ENCODE measurements at places on chromosomes 6 and 20.

DNA sequence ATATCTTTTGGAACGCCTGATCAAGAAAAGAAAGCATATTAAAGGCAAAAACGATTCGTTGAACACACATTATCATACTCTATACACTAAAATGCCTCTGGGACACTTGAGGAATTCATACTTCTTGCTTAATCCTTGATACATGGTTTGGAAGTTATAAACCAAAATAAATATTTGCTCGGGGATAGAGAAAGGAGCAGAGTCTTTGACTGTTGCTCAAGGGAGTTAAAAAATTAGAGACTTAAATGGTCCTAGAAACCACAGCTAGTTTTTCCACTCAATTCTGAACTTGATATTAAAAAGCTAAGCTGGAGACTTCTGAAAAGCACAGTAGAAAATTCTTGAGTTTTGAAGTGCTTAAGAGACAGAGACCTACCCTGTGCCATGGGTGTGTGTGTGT lies 98.9 kb downstream of the BCKDHB start:
- DNase-seq, result no peak

- DNase-seq, result no peak
These were observed 4.9 kb downstream of the TM9SF4 start for GRCh38 chr20:32114305-32114960.

DNA sequence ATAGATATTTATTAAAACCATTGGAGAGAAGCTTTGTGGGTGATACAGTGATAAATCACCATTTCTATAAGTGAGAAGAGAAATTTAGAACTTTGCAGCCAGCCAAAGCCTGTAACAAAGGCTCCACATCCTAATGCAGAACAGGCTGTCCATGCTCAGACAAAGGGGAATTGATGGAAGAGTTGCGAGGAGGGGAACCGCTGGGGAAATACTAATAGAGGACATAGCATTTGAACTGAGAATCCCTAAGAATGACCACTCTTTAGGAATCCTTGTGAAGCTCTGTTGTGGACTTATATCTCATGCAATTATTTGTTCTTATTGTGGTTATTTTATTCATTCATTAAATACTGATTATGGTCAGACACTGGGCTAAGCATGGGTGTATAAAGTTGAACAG lies 167.8 kb downstream of the PHF3 start:
- no peak for DNase-seq

DNA sequence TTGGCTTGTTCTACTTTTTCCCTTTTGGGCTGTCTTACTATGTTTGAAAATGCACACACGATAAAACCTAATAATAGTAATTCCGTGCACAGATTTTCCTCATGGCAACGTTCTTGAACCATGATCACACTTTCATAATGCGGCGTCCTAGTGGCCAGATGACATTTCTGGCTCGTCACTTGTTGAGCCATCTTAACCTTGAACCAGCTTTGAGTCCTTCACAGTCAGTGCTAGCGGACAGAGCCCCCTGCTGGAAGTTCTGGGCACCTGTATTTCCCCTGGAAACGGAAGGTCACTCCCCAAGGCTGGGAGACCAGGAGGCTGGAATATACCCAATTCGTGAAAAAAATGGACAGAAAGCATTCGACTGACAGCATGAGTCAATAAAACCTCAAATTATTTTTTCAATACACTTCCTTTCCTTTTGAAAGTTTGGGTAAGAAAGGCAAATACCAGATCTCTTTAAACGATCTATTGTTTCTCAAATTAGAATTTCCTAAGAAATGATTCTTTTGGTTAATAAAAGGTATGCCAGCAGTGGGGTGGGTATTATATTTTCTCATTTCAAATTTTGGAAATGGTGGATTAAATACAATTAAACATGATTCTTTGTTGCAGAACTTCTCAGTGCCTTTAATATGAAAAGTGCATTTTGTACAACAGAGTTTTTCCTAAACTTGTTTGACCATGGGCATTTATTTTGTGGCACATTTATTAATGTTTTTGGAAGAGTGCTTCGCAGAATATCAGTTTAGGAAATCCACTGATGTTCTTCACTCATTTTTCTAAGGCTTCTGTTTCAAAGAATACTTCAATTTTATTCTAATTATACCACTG lies 542.3 kb downstream of the QKI start:
- DNase-seq, result peak; percentile 8

DNA sequence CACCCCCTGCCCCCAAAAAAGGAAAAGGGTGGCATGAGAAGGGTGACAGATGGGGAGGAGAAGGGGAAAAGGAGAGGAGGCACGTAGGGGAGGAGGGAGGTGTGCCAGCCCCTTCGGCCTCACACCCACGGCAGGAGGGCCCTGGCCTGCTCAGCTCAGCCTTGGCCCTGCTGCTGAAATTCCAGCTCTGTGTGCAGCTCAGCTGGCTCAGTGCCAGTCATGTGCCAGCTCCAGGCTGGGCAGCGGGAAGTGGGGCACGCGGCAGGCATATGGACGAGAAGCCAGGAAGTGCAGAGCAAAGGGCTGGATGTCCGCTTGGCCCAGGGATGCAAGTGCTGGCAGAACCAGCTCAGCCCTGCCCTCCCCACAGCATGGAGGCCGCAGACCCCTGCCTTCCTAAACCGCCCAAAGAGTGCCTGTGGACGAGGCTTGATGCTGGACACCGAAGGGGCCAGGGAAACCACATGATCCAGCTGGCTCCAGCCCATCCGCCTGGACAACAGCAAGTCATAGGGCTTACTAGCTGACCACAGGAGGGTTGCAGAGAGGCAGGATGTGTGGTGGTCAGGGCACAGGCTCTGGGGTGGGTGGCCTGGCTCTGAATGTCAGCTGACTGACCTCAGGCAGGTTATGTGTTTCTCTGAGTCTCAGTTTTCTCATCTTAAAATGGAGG lies 60.2 kb downstream of the NOL4L start:
- DNase-seq, result peak; percentile 19

GRCh38 chr6:108559884-108560462 lies 744 bp upstream of the FOXO3 start:
- DNase-seq, result peak; percentile 40

DNA sequence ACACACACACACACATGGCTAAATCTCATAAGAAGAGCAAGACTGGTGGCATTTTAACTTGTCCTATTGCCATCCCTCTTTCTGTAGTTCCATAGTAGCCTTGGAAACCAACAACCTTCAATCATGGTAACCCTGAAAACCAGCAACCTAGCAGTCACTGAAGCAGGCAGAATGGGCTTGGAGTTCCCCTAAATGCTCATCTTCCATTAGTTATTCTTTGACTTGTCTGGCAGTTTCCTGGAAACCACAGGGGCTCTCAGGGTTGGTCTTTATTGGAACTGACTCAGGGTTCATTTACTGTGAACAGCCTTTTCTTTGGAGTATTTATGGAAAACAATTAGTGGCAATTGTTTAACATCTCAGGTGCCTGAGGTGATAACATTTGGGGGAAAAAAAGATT lies 19.4 kb upstream of the BRPF3 start:
- no peak for DNase-seq

- DNase-seq, result no peak
These were observed 130.7 kb downstream of the TFAP2C start for GRCh38 chr20:56759741-56760278.

DNA sequence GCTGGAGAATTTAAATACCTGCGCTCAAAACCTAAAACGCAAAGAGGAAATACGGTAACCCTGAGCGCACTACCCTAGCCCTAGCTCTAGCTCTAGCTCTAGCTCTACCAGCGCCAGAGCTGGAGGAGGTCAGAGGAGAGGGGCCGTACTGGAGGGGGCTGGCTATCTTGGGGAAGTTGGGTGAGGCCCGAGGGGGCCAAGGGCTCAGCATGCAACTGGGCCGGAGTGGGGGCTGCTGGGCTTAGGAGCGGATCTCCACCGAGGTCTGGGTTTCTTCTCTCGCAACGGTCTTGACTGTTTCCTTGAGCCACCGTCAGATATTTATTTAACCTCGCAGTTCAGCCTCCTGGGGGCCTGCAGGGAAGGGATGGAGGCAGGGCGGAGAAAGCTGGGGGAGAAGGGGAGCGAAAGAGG lies 91.0 kb downstream of the NCR2 start:
- DNase-seq, result no peak

GRCh38 chr20:19969106-19969505 lies 48.1 kb upstream of the NAA20 start:
- no peak for DNase-seq

DNA sequence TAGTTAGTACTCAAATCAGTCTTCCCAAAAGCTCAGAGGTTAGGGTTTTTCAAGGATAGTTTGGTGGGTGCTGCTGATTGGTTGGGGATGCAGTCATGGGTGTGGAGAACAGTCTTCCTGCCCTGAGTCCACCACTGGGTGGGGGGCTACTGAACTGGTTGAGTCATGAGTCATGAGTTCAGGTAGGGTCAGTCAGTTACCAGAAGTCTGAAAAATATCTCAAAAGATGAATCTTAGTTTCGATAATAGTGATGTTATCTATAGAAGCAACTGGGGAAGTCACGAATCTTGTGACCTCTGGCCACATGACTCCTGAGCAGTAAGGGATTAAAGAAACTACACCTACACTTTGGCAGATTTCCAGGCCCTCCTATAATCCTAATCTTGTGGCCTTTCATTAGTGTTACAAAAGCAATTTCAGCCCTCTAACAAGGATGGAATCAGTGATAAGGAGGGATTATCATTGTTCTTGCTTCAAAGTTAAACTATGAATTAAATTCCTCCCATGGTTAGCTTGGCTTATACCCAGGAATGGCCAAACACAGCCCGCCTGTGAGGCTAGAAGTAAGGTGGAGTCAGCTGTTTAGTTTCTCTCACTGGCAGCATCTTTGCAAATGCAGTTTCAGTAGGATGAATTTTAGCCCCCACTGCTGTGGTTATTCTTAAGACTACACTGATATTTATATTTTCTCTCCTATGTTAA lies 33.3 kb upstream of the NKAIN2 start:
- no peak for DNase-seq

DNA sequence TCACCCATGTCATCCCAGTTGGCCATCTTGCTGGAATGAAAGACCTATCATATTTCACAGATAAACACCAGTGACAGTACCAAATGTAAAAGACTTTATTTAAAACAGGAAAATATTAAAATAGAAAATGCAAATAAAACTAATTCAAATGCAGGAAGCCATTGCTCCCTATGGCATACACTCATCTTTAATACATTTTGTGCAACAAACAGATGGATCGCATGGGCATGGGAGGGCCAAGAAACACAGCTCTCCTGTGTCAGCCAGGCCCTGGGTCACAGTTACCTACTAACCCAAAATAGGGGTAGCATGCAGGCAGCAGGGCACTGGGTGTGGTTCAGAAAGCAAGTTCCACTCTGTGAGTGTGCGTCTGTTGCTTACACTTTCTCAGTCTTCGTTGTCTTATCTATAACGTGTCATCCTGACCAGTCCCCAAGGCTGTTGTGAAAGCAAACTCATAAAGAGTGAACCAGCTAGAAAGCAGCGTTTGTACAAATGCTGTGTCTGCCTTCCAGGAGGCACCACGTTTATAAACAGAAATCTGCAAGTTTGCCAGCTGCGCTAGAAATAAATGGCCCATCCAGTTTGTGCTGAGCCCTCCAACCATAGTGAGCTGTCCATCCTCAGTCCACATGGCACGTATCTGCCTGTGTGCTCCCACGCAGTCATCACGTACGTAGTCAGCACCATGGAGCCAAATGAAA lies 180.5 kb downstream of the SYNDIG1 start:
- no peak for DNase-seq

DNA sequence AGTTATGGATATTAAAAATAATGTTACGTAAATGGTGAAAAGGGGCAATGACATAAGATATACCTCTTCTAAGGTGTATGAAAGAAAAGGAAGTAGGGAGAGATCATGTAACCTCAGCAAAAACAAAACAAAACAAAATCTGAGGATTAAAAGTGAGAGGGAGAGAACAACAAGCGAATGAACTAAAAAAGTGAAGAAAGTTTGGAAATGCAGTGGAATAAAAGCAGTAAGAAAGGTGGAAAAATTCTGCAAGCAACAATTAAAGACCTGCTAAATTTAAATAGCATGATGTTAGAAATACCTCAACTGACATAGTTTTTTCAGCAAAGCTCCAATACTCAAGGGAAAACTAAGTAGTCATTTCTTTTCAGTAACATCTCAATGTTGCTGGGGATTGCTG lies 48.0 kb downstream of the PHIP start:
- no peak for DNase-seq

DNA sequence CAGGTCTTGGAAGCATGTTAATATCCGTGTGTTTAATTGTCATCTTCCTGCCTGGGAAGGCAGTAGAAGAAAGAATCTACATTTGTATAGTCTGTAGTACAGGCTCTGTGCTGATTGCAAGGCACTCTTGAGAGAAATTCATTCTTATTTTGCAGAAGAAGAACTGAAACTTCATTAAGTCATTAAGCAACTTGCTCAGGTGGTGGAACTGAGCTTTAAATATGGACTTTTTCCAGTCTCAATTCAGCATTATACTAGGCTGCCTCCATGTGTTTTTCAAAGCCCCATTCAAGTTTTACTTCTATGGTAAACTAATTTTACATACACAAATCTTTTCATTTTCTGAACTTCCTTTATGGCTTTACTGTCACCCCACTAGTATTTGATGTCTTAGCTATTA lies 18.7 kb downstream of the ZNF451 start:
- no peak for DNase-seq

DNA sequence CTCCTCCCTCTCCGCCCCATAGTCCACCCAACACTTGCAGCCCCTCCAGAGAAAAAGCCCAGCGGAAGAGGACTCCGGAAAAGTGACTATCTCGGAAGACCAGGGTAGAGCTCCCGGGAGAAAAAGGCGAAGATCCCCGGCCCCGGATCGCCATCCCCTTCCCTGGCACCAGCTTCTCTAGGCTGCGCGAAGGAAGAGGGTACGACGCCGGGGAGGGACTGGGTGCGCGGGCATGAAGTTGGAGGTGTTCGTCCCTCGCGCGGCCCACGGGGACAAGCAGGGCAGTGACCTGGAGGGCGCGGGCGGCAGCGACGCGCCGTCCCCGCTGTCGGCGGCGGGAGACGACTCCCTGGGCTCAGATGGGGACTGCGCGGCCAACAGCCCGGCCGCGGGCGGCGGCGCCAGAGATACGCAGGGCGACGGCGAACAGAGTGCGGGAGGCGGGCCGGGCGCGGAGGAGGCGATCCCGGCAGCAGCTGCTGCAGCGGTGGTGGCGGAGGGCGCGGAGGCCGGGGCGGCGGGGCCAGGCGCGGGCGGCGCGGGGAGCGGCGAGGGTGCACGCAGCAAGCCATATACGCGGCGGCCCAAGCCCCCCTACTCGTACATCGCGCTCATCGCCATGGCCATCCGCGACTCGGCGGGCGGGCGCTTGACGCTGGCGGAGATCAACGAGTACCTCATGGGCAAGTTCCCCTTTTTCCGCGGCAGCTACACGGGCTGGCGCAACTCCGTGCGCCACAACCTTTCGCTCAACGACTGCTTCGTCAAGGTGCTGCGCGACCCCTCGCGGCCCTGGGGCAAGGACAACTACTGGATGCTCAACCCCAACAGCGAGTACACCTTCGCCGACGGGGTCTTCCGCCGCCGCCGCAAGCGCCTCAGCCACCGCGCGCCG lies 822 bp downstream of the FOXQ1 start:
- no peak for DNase-seq

DNA sequence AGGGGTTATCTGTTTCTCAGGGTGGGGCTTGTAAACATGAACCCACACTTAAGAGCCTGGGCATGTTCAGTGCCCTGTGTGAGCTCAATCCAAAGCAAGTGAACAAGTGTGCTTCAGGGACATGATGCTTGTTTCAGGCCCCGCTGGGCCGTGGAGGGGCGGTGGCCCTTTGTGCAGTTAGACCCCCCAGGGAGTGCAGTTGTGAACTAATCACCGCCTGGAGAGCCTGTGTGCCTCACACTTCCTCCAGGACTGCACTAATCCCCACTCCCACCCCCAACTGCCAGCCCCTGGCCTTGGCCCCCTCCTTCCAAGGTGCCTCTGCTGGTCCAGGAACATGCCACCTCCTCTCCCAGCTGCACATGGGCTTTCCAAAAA lies 58.1 kb downstream of the RREB1 start:
- DNase-seq, result no peak

- DNase-seq, result no peak
These were observed 34.3 kb downstream of the SRC start for GRCh38 chr20:37379967-37380828.

Measured in NCI-H1694 treated with DMSO at 0.1 percent for 48 hours (cell line).